ENCODE measurements at places on chromosomes 13 and 19.
A peak's percentile ranks its signal among the peaks of the same experiment; 100 is the strongest.

- DNase-seq: no peak
Observed at GRCh38 chr19:7004313-7004931, 16.8 kb downstream of the MBD3L2B start.

DNA sequence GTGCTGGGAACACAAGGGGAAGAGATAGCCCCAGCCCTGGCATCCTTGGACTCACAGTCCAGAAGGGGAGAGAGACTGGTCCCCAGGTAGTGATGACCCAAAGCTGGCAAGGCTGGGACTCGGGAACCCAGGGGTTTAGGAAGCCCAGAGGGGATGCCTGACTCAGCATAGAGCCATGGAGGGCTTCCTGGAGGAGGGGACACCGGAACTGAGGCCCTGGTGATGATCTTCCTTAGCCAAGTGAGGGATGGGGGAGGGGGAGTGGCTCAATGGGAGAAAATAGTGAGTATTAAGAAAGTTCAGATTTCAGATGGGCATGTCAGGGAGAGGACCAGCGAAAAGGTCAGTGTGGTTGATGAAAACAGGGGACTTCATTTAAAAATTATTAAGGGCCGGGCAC lies 26.8 kb downstream of the EXOC3L2 start:
- no peak for DNase-seq

- DNase-seq: no peak
Observed at GRCh38 chr13:34506796-34507195, 435.3 kb upstream of the NBEA start.

GRCh38 chr19:34991542-34992333 lies 8.4 kb upstream of the GRAMD1A start:
- no peak for DNase-seq

- peak; percentile 88 for DNase-seq
Observed at GRCh38 chr13:20924758-20925394, 22.3 kb upstream of the XPO4 start.

- DNase-seq: no peak
Observed at GRCh38 chr13:62781866-62782265, 1366.2 kb upstream of the PCDH20 start.

DNA sequence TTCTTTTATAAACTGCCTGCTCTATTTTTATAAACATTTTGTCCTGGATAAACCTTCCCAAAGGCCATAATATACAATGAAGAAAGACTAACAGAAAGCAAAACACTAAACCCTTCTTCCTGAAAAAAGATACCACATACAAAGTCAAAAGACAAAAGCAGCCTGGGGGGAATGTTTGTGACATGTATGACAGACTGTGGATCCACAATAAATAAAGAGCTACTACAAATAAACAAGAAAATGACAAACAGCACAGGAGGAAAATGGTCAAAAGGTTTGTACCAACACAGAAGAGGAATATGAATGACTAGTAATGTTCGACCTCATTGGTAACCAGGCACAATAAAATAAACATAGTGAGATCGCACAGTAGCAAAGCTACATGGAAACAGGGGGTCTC lies 19.8 kb downstream of the AP2S1 start:
- DNase-seq: no peak

- no peak for DNase-seq
Observed at GRCh38 chr13:41026788-41027187, 7.7 kb upstream of the ELF1 start.

- no peak for DNase-seq
Observed at GRCh38 chr19:48477698-48478338, 8.6 kb downstream of the CYTH2 start.
